Stimulated activated CD4-positive, alpha-beta T cell treated with anti-CD3 and anti-CD28 coated beads, Interleukin-2, amount 100 ng/mL, for 4 hours (primary cell): ENCODE measurements at places on chromosomes 5 and 9.

DNA sequence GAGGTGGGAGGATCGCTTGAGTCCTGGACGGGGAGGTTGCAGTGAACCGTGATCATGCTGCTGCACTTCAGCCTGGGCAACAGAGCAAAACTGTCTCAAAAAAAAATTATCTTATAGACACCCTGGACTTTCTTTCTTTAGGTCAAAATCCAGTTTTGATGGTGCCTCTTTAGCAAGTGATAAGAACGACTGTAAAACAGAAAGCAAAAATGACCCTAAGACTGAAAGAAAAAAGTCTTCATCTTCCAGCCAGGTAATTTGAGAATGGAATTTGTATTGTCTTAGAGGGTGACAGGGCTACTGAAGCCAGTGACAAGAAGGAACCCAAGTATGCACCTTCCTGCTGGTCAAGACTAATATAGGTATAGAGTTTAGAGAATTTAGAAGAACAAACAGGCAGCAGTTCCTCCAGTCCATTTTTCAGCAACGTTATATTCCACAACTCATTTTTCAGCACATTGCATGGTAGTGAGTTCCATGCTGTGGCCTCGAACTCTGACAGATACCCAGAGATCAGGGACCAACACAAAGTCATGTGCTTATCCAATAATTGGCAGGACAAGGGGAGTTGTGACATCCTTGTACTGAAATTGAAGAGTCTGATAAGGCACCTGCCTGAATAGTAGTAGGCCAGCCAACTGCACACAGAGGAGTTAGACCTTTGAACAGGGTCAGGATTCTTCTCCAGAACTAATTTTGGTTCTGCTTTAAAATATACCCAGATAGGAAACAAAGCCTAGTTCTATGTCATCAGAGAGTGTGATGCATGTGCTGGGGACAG is 46.5 kb downstream of the GRAMD2B start:
- no peak for DNase-seq

DNA sequence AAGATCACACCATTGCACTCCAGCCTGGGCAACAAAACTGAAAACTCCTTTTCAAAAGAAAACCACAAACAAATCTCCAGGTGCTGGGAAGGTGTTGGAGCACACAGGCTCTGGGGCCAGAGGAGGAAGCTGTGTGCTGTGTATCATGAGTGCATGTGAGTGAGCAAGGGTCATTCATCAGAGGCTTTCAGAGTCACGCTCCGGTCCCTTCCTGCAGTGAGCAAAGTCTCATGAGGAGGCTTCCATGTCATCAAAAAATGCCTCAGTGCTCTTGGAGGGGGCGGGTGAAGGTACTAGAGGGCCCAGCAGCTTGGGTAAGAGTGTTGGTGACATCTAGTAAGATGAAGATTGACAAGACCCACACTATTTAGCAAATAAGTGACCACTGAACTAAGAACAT is 48.3 kb upstream of the TESK1 start:
- DNase-seq: no peak

DNA sequence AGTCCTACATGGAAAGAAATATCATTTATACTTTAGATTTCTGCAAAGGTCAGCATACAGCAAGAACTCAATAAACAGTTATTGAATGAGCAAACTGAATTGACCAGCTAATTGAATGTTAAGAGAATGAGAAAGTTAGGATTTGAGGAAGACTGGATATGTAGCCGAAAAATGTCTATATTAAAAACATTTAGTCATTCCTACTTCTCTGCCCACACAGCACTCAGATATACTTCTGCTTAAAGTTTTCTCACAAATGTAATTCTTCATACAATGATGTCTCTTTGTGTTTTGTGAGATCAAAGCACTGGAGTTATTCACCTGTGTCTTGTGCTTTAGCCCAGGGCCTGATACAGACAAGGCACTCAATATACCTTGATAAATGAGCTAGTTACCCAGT is 188.6 kb downstream of the PARP8 start:
- no peak for DNase-seq

DNA sequence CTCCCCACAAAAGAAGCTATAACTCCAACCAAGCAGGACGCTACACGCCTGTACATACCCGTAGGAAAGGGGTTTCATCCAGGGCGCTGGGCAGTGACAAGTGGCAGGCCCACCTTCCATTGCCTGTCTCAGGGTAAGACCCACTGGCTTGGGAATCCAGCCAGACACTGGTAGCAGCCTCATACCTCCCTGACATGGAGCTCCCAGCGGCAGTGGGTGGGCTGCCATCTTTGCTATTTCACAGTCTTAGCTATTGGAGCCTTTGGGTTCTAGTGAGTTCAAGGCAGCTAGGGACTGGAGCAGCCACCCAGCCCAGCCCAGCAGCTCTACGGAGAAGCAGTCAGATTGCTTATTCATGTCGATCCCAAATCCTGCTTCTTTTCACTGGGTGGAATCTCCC is 3.4 kb upstream of the IFNA10 start:
- no peak for DNase-seq

- DNase-seq: no peak
Measured at GRCh38 chr9:135858491-135859185, 48.7 kb downstream of the CAMSAP1 start.

DNA sequence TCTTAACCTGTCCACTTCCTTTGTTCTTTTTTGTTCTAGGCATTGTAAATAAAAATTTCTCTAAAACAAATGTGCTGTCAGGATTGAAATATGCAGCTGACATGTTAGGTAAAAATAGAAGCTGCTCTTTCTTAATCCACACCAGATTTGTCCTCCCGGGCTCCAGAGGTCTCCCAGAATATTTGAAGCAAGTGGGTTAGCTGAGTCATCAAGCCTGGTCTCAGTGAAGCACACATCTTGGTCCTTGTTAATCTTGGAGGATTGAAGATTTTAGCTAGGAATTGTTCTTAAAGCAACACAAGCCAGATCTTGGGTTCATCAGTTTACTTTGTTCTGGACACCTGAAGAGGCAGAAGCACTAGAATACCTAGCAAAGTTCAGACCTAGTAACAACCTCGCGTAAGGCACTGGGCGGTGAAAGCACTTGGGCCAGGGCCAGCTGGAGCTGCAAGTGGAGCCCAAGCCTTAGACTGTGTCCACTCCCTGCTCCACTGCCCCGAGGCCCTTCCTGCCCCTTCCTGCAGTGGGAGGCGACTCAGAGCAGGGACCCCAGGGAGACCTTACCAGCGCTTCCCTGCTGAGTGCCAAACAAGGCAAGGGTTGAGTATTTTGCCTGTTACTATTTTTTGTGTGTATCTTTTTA is 36.5 kb downstream of the HABP4 start:
- DNase-seq: no peak

- no peak for DNase-seq
Measured at GRCh38 chr5:93130624-93131490, 450.2 kb downstream of the NR2F1-AS1 start.

- no peak for DNase-seq
Measured at GRCh38 chr9:77512876-77513275, 135.2 kb downstream of the GNA14 start.

DNA sequence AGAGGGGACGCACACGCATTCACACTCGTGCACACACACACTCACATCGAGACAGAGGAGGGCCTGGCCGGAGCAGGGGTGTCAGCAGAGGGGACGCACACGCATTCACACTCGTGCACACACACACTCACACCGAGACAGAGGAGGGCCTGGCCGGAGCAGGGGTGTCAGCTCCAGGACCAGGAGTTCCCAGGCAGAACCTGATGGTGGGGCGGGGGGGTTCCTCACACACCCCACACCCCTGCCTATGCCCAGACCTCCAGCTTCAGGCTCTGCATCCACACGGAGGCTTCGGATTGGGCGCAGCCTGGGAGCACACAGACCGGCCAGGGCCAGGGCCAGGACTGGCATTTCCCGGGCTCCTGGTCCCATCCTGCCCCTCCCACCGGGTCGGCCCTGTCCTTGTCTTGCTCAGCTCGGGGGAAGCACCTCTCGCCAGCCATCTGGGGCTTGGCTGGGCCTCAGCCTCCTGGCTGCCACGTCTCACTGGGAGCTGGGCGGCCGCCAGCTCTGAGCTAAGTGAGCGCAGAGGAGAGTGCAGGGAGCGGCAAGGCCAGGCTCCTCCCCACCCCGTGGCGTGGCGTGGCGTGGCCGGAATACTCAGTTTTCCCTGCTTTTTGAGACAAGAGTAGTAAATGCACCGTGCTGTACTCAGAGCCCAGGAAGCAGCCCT is 31.3 kb downstream of the ADAMTS2 start:
- no peak for DNase-seq

GRCh38 chr5:15092801-15093200 is 221.2 kb upstream of the ANKH start:
- DNase-seq: no peak

DNA sequence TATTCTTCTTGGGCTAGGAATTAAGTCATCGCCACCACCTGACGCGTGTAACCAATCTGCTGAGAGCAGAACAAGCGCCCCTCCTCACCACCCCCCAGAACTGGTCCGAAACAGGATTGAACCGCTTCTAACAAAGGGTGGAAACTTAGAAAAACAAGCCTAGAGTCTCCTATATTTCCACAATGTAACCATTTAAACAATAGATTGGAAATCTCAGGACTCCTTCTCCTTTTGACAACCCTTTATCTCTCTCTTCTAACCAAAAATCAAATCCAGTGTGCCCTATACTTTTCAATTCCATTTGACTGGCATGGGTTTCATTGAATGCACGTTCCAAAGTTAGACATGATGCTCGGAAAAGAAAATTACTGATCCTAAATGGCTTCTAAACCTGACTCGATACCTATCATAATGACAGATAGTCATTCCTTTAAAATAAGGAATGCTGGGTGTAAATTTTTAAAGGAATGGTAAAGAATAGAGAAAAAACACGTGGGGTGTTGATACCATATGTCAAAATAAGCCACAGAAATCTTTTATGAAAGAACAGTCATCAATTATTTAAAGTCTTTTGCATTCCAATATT is 1.2 kb downstream of the ARRDC3 start:
- DNase-seq: peak; percentile 48
